AG08395 (cell line): ENCODE measurements at places on chromosomes 1 and 21.

DNA sequence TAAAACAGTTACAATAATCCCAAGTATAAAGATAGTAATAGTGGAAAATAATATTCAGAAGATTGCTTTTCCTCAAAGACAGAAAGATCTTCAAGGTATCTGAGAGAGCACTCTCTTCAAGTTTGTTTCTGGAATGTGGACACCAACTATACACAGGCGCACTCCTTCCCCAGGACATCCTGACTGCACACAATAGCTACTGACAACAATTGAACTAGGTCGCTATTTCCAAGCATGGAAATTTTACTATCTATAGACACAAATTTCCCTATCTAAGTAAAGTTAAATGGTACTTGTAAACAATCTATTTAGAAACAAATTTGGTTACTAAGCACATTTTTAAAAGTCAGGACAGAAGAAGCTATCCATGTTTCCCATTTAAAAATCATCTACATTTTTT, 19.1 kb downstream of the ARHGAP29 start:
- DNase-seq: no peak

DNA sequence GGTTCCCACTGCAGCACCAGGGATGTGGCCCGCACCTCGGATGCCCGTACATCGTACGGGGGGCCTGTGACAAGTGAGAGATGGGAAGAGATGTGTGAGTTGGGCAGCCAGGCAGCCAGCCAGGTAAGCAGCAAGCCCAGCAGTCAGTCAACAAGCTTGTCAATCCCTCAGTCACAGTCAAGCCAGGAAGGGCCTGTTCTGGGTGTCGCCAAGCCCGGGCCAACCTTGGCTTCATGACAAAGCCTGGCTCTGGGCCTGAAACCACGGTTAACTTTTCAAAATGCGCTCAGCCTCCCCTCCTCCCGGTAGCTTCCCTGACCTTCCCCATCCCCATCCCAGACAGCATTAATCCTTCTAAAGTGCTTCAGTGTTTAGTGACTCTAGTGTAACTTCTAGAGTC, 31.8 kb downstream of the MYOM3 start:
- DNase-seq: no peak

DNA sequence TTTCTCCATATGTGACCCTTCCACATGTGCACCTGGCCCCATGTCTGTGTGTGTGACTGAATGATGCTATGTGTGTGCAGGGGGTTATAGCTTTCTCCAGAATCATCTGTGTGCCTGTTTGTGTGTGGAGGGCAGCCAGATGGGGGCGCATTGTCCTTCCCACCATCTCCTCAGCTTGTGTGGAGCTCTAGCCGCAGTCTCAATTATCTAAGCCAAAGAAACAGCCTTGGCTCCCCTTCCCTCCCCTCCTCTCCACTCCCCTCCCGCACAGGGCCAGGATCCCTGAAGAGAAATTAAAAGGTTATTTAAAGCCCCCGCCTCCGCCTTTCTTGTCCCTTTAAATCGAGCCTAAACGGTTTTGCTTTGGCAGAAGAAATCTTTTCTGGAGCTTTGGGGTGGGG, 1.8 kb upstream of the DMBX1 start:
- DNase-seq: no peak

- DNase-seq: no peak
Observed at GRCh38 chr21:46429754-46430681, 28.7 kb upstream of the DIP2A start.

DNA sequence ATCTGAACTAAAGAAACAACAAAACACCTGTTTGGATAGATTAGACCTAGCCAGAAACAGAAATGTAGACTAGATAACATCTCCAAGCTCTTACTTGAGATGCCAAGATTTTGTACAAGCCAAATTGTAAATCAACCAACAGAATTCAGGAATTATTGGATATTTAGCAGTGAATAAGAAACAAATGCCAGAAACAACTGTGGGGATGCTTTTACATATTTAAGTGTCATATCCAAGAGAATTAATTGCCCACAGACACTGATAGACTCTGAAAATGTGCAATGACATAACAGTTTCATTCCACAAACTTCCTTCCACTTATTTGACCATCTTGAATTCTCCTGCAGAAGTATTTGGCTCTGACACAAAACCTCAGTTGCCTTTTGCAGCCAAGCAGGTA, 92.3 kb downstream of the SGIP1 start:
- no peak for DNase-seq

DNA sequence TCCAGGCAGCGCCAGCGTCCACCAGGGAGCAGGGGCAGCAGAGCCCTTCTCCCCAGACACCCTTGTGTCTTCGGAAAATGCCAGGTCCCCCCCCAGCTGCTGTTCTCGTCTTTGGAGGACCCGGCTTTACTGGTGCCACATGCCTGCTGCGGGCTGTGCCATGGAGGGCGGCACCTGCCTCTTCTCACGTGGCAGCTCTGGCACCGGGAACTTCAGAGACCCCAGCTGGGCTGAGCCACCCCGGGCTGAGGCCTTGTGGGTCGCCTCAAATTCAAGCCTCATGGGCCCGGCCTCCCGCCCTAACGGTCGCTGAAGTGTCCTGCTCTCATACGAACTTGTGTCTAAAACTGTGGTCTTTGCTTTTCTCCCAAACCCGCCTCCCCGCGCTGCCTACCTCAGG, 27.0 kb upstream of the C1orf159 start:
- DNase-seq: no peak

GRCh38 chr1:39507230-39507928, 15.9 kb downstream of the BMP8A start:
- DNase-seq: no peak

DNA sequence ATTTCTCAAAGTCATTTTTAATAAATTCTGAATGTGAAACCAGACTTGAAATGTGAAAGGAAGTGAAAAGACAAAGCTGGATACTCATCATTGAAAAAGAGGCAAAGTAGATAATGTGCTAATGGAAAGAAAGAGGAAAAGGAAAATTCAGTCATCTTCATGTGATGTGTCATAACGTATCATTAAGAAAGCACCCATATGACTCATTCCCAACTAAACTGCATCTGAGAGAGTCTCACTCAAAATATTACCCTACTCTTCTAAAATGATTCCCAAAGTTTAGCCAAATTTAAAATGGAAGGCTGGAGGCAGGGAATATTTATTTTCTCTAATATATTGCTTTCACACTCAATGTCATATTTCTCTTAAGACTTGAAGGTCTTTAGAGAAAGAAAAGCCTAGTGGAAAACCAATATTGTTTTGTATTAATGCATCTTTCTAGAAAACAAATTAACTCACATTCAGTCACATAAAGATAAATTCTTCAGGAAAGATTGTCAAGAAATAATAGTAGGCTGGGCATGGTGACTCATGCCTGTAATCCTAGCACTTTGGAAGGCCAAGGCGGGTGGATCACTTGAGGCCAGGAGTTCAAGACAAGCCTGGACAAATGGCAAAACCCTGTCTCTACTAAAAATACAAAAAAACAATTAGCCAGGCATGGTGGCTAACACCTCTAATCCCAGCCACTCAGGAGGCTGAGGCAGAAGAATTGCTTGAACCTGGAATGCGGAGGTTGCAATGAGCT, 129.9 kb downstream of the SLC30A10 start:
- DNase-seq: peak; percentile 54

- peak; percentile 7 for DNase-seq
Observed at GRCh38 chr1:45686015-45686287, 382 bp downstream of the GPBP1L1 start.
